ENCODE measurements at places on chromosomes 6 and 20. TPM values are rescaled to one million over a fixed set of nuclear protein-coding genes. Genes with fewer than 3 reads are reported as not detected.

GRCh38 chr6:14834851-14835530 lies 410.9 kb upstream of the JARID2 start:
- DNase-seq = no peak

Gene USP49
- 1.4 TPM for total RNA-seq

Gene KCNG1
- 0.52 TPM for total RNA-seq

Gene NKAIN4
- not detected for total RNA-seq

Gene TAAR6
- total RNA-seq = not detected

Gene MCM3
- 25.0 TPM for total RNA-seq

Gene PDE7B
- 12.8 TPM for total RNA-seq

Gene MDN1
- total RNA-seq = 22.6 TPM

DNA sequence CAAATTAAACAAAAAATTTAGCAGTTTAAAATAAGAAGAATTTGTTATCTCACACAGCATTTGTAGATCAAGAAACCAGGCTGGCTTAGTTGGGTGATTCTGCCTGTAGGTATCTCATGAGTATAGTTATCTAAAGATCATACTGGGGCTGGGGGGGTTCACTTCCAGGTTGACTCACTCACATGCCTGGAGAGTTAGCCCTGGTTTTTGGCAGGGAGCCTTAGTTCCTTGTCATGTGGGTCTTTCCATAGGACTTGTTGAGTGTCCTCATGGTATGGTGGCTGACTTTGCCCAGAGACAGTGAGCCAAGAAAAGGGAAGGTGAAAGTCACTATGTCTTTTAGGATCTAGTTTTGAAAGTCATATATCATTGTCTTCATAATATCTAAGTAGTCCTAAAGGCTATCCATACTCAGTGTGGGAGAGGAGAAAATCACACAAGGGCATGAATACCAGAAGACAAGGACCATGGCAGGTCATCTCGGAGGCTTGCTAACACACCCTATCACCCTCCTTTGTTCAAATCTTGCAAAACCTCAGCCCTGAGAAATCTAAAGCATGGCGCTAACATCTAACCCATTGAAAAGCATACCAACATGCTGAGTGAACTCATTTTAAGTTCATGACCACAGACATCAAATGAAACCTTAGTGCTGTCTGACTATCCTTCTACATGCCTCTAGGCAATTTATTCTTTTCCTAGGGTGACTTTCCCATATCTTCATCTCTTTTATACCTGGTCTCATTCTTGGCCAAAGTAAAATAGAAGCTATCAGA lies 39.2 kb downstream of the CYP24A1 start:
- no peak for DNase-seq

DNA sequence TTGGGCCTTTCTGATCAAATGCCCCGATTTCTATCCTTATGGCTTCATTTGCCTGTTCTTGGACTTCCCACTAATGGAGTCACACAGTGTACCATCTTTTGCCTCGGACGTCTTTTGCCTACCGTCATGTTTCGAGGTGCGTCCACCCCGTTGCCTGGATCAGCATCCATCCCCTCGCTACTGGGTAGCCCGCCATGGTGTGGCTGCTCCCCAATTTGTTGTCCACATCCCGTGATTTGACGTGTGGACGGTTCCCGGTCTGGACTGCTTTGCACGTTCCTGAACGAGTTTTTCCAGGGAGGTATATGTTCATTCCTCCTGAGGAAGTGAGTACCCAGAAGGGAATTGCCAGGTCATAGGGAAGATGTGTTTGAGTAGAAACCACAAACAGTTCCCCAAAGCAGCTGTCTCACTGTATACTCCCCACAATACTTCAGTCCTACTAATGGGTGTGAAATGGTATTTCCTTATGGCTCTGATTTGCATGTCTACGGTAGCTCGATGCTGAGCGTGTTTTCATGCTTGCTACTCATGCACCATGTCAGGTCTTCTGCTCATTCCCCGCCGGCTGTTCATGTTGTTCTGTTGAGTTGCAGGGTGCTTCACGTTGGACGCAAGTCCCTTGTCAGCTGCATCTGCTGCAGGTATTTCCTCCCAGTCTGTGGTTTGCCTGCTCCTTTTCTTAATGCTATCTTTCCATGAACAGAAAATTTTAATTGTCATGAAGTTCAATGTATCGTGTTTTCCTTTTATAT lies 86.8 kb upstream of the AFDN start:
- DNase-seq = no peak

- no peak for DNase-seq
Observed at GRCh38 chr20:5146099-5146668, 19.4 kb downstream of the CDS2 start.

GRCh38 chr20:25142435-25142834 lies 53.1 kb upstream of the ENTPD6 start:
- DNase-seq = no peak

DNA sequence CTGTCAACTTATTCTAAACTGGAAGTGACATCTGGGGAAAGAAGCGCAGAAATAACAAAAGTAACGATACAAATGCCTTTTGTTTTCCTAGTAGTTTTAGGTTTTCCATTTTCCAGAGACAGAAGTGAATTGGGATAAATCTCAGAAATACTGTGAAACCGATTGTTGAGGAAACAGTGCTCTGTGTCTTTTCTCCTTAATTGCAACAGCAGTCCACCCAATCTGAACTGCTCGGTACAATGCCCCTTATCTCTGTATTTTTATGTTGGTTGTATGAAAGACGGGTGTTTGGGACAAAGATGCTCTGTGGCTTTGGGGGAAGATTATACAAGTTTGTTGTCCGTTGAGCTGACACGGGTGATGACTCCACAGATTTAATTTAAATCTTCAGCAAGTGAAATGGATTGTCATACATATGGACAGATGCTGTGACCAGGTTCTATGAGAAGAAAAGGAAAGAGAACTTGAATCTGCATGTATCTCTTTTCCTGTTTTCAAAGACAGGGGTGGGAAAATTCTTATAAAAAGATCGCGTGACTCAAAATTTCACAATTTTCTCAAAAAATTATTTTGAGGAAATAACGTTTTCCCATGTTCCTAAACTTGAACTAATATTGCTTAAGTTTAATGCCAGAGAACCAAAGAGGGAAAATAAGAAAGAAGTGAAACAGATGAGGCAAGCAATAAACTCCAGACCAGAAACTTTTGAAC lies 41.2 kb downstream of the SASH1 start:
- DNase-seq = no peak

Gene TINAG
- not detected for total RNA-seq

DNA sequence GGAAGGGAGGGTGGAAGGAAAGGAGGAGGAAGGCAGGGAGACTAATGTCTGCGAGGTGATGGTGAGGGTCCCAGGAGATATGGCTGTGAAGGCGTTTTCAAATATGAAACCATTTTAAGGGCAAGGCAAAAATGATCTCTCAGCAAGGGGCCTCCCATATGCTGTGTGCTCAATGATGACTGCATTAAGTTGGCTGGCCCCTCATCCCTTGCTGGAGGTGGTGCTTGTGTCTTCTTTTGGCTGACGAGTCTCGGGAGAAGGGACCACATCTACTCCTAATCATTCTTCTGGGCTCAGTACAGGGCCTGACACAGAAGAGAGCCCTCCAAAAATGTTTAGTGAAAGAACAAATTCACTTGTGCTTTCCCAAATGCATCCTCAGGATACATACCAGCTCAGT lies 23.0 kb upstream of the MRPS18A start:
- DNase-seq = no peak

Measured in heart left ventricle (tissue), 16 donors.